Daoy (cell line): ENCODE measurements at places on chromosomes 7 and 10. TPM values are rescaled to one million over a fixed set of nuclear protein-coding genes. Genes with fewer than 3 reads are reported as not detected.

Gene C10orf105
- total RNA-seq: not detected in 2 replicates

GRCh38 chr7:2032030-2032875, 200.5 kb downstream of the MAD1L1 start:
- peak; percentile 21 for DNase-seq

- no peak for DNase-seq
Observed at GRCh38 chr7:7859411-7859810, 109.2 kb upstream of the GLCCI1 start.

DNA sequence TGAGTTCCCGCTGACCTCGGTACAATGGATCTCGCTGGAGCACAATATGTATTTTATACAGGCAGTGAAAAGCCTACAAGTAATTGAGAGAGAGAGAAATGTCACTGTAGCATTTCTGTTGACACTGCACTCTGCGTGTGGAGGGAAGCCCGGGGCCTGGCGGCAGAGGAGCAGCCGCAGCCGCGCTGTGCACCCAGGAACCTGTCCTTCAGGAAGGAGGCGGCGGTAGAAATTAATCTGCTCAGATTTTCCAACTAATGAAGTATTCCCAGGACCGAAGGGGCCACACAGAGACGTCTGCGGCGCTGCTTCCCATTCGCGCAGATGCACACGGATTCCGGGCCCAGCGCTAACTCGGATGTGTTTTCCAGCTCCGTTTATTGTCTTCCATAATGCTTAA, 170.1 kb downstream of the EBF3 start:
- no peak for DNase-seq

Gene GHRHR
- total RNA-seq: not detected in 2 replicates

Gene TMEM273
- total RNA-seq: not detected in 2 replicates

- no peak for DNase-seq
Observed at GRCh38 chr7:50649259-50649885, 84.2 kb upstream of the DDC start.

Gene AKR1D1
- total RNA-seq: not detected in 2 replicates

Gene ACTA2
- total RNA-seq: 12.3 and 21.0 TPM in 2 replicates

Gene ZNF783
- 4.3 and 4.9 TPM in 2 replicates for total RNA-seq

- no peak for DNase-seq
Observed at GRCh38 chr10:29993319-29993915, 66.0 kb downstream of the JCAD start.

- DNase-seq: peak; percentile 25
Observed at GRCh38 chr7:104625956-104626355, 297.6 kb downstream of the LHFPL3 start.

- DNase-seq: peak; percentile 75
Observed at GRCh38 chr10:11178606-11179515, 161.2 kb downstream of the CELF2 start.

- no peak for DNase-seq
Observed at GRCh38 chr7:144735505-144736276, 100.2 kb downstream of the TPK1 start.

Gene ZNF804B
- total RNA-seq: not detected in 2 replicates

Gene HOGA1
- not detected in 2 replicates for total RNA-seq

DNA sequence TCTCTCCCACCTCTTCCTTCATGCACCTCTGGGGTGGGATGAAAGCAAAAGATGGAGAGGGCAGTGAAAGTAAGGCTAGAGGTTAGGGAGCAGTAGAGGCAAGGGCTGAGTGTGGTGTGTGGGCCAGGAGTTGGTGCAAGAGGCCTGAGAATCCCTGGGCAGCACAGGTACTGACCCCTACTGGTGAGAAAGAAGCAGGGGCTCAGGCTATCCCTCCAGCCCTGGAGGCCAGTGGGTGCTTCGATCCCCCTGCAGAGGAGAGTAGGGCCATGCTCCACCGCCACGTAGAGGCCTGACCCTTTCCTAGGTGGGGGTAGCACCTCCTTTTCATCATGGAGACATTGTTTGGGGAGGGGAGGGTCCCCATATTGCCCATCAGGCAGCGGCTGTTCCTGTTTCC, 9.8 kb downstream of the CDHR1 start:
- DNase-seq: no peak

DNA sequence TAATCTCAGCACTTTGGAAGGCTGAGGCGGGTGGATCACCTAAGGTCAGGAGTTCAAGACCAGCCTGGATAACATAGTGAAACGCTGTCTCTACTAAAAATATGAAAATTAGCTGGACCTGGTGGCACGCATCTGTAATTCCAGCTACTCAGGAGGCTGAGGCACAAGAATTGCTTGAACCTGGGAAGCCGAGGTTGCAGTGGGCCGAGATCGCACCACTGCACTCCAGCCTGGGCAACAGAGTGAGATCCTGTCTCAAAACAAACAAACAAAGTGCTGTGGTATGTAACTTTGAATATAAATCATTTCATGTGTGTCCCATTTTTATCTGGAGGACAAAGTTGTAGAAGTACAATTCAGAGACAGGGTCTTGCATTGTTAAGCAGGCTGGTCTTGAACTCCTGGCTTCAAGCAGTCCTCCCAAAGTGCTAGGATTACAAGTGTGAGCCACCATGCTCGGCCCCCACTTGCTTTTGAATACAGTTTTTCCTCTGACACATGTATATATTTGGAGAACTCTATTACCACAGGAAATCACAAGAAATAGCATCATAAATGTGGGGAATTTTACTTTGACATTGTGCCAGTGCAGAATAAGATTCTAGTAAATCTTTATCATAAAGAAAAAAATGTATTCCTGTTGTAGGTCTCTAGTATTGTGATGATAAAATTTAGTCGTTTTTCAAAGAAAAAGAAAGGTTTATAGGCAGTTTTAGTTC, 32.6 kb downstream of the PTPN12 start:
- DNase-seq: no peak

Gene SLC25A40
- 17.0 and 19.6 TPM in 2 replicates for total RNA-seq

Gene SPDYE9
- total RNA-seq: not detected in 2 replicates

DNA sequence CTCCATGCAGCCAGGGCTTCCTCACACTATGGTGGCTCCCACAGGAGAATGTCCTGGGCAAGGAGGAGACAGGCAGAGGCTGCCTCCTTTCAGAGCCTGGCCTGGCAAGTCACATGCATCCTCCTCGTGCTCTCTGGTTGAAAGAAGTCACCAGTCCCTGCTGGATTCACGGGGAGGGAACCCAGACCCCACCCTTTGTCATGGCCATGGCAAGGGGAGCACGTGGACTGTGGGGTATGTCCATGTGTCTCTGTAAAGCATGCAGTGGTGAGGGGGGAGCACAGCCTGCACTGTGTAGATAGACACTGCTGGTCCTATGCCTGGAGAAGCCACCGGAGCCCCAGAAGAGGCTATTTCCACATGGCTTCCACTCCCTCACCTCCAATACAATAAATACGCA, 225.0 kb downstream of the TCERG1L start:
- no peak for DNase-seq

Gene FAM131B
- 2.2 and 4.0 TPM in 2 replicates for total RNA-seq

Gene VENTX
- total RNA-seq: not detected in 2 replicates

DNA sequence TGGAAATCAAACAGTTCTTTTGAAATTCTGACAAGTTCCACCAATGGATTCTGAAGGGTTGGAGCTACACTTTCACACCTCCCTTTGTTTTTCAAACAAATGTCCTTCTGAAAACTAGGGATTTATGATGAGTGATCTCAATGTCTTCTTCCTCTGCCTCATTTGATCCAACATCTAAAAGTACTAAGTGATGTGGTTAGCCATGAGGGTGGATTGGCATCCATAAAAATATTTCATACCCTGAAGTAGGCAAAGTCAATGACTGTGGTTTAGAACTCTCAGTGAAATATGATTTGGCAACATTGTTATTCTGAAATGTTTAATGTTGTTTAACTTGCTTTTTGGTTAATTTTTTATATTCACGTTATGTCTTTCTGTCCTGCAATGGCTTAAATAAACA, 136.9 kb downstream of the MBL2 start:
- DNase-seq: no peak

- no peak for DNase-seq
Observed at GRCh38 chr10:50951365-50951764, 65.9 kb upstream of the A1CF start.

GRCh38 chr10:60376221-60377041, 13.2 kb downstream of the ANK3 start:
- no peak for DNase-seq

DNA sequence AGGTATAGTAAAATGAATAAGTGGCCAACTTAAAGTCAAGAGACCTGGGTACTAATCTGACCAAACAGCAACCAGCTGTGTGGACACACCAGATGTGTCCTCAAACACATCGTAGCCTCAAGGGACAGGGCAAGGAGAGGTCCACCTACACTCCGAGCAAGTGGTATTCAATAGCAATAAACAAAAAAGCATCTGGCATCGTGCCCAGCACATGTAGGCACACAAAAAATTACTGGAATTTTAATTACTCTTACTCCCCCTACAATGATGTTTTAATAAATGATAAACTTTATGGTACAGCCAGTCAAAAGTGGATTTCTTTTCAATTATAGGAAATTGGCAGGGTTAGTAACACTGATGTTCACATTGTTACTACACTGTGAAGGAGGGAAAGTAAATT, 3.5 kb upstream of the RGS10 start:
- no peak for DNase-seq

Gene NFE2L3
- 273 and 296 TPM in 2 replicates for total RNA-seq

DNA sequence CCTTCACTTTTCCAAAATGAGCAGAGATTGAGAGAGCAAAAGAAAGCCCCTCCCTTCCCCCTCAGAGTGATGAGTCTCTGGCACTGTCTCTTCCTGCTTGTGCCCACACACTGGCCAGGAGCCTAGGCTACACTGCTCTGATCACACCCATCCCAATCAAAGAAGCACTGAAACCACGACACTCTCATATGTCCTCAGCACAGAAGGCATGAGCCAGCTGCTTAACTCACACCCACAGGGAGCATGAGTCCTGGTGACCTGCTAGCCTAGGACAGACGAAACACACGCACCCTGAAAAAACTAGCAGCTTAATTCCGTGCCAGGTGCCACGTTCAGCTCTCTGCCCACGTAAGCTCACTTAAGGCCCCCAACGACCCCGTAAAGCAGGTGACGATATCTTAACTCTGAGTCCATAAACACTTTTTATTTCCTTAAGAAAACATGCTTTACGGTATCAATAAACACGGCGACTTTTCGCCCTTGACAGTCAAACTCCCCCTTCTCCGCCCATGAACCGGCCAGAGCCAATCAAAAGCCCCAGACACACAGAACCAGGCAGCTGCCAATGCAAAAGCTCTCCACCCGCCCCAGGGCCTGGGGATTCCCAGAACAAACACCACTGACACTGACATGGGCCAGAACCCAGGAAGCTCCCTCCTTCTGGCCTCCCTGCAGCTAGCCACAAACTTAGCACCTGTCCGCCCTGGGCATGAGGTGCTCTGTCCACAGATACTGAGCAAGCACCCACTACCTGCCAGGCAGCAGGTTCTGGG, 69.0 kb downstream of the TNRC18 start:
- no peak for DNase-seq

DNA sequence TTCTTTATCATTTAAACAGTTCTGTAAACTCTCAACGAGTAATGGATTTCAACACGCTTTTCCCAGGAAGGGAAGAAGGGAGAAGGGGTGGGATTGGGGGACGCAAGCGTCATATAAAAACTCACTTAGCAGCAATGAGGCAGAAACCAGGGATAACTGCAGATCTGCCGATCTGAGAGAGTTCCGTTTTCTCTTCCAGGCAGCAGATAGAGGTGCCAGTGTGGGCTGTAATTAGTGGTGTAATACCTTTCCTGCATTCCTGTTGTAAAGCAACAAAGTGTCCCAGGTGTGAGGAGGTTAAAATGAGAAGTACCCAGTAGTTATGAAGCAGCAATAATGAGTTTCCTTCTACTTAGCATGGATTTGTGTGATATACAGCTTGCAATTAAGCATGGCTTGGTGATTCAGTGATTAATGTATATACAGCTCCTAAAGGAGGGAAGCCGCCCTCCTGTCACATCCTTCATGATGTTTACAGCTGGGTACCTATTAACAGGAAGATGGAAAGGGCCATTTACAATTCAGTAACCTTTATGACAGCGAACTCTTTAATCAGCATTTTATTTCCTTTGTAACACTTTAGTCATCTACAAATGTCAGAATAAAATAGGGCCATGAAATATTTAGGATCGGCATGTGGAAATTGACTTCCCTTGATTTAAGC, 271.9 kb downstream of the LRMDA start:
- DNase-seq: no peak

Gene CYP3A7
- not detected in 2 replicates for total RNA-seq

Gene MEPCE
- 65.9 and 79.5 TPM in 2 replicates for total RNA-seq

- DNase-seq: no peak
Observed at GRCh38 chr10:60570272-60570865, 180.7 kb upstream of the ANK3 start.

- no peak for DNase-seq
Observed at GRCh38 chr10:122021828-122022227, 32.9 kb downstream of the TACC2 start.

DNA sequence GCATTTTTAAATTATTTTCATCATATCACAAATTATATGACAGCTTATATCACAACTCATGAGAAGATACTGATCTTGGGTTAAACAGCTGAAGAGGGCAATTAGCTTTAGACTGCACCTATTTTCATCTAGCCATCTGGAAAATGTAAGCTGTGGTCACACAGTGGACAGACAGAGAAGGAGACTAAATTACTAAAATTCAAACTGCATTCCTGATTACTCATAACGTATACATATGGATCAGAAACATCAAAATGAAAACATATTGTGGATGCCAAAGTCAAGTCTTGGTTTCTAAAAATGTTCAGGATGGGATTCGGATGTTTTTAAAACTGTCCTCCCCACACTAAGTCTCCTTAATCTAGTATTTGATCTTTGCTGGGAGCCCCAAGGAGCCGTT, 6.6 kb downstream of the BBIP1 start:
- peak; percentile 15 for DNase-seq

DNA sequence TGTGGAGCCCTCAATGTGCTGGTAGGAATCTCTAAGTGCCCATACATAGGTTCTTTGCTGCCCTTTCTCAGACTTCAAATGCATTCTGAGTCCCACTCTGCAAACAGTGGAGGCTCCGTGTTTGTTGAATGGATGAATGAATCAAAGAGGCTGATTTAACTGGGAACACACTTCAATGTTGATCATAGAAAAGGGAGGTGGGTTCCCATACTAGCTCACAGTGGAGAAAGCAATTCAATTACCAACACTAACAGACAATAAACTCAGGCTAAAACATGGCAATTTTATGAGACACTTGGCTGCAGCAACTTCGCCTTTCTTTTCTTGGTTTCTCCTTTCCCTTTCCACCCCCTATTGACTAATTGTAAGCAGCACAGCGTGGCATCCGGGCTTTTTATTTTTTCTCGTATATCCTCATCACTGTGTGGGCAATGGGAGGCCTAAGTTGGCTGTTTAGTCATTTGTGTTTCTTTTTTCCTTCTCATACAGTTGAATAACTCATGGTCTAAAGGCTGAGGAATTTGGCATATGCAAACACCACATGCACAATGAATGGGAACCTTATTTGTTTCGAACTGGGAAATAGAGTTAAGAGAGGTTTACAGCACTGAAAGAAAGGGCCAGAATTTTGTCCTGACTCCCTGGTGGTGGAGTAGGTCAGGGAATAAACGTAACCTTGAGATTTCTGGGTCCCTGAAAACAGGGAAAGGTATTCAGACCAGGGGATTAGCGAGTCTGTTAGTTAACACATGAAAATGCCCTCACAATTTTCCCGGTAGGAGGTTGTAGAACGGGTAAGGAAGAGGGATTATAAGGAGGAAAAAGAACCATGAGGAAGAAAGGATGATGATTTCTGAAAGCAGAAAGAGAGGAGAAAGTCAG, 858.5 kb downstream of the KCNMA1 start:
- no peak for DNase-seq

- DNase-seq: no peak
Observed at GRCh38 chr7:128112781-128113221, 81.6 kb upstream of the LRRC4 start.
